ENCODE measurements at places on chromosomes 5 and 9.
A peak's percentile ranks its signal among the peaks of the same experiment; 100 is the strongest.

GRCh38 chr5:52817818-52818217, 30.1 kb downstream of the ITGA1 start:
- DNase-seq, result no peak

- no peak for DNase-seq
These were observed 402.5 kb upstream of the SLC24A2 start for GRCh38 chr9:20191228-20191840.

- no peak for DNase-seq
These were observed 15.9 kb downstream of the DAP start for GRCh38 chr5:10745133-10745532.

- DNase-seq, result no peak
These were observed 159.2 kb downstream of the SMARCA2 start for GRCh38 chr9:2174306-2174705.

DNA sequence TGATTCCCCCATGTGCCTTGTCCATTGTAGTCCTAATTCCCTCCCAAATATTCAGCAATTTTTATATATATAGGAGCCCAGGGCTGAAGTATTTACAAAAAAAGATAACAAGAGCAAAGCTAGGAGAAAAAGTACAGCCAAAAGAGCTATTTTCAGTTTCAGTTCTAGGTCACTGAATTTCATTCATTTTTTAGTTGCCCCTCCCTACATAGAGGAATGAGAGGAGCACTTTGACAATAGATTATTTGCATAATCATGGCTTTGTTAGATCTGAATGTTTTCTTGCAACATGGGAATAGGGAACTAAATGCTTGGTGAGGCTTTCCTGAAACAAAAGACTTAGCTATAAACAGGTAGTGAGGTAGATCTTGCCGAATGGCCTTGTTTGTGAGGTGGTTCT, 15.3 kb upstream of the F2RL2 start:
- DNase-seq, result peak; percentile 19

- no peak for DNase-seq
These were observed 22.2 kb downstream of the MROH2B start for GRCh38 chr5:41048986-41049385.

DNA sequence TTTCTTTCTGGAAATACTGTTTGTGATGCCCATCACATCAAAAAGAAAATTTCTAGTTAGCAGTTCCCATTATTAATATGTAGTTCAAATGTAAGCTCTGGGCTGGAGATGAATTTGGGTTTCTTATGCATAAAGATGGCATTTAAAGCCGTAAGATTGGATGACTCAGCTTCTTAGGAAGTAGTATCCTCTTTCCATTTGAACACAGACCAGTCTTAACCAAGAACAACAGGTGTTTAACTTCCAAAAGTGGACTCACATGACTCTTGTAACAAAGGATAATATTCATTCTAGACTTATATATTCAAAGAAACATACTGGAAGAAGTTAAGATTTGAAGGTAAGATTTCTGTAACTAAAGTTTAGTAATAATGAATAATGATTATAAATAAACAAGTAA, 330.5 kb downstream of the TLR4 start:
- DNase-seq, result no peak

DNA sequence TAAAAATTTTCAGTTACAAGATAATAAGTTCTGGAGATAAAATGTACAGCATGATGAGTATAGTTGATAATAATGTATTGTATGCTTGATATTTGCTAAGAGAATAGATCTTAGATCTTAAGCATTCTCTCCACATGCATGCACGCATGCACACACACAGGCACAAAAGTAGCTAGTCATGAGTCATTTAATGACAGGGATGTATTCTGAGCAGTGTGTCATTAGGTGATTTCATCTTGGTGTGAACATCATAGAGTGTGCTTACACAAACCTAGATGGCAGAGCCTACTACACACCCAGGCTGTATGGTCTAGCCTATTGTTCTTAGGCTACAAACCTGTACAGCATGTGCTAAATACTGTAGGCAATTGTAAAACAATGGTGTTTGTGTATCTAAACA, 124.2 kb downstream of the PTTG1 start:
- DNase-seq, result no peak

DNA sequence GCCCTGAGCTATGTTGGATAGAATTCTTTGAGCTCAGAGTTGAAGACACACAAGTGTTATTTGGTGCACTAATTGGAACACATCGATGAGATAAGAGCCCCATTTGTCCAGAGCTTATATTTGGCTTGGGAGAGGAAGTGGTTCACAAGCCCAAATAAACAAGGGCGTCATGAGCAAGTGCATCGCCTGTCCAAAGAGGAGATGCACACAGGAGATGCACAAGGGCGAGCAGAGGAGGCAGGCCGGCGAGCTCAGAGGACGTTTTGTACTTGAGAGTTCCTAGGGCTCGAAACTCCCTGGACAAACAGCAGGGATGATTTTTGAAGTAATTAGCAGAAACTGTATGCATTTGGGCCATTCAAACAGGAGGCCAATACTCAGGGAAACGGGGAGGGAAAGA, 212.8 kb upstream of the IRX1 start:
- DNase-seq, result no peak

DNA sequence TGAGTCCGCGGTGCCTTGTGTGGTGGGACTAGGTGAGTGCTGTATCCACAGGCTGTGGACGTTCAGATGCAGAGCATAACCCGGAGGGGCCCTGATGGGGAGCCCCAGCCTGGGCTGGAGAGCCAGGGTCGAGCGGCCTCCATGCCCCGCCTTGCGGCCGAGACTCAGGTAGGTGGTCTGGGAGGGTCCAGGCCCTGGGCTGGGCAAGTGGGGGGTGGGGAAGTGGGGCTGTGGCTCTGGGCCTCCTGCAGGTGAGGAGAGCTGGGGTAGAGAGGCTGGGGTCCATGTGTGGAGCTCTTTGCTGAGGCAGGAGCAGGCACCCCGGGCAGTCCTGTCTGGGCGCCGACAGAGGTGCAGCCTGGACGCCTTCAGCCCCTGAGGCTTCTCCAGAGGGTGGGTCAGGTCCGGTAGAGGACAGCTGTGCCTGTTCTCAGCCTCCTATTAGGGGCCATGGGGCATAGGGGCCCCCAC, 241.1 kb downstream of the CACNA1B start:
- no peak for DNase-seq

- DNase-seq, result no peak
These were observed 2.0 kb downstream of the QSOX2 start for GRCh38 chr9:136243631-136244030.

DNA sequence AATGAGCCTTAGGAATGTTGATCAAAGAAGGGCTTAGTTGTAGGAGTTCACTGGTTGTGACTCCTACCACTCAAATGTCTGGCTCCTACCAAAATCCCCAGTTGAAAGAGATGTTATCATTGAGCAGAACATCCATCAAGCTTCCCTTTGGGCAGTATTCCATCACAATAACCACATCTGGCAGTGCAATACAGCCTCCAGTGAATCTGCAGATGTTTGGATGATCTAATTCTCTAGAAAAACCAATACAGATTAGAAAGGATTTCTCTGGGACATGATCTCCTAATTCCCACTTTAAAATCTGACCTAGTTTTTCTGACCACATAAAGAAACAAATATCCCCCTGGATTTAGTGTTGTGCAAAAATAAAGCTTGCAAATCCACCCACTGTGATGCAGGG, 81.6 kb downstream of the TMEM215 start:
- DNase-seq, result no peak

- no peak for DNase-seq
These were observed 63.9 kb downstream of the EPB41L4A start for GRCh38 chr5:112355058-112355685.

DNA sequence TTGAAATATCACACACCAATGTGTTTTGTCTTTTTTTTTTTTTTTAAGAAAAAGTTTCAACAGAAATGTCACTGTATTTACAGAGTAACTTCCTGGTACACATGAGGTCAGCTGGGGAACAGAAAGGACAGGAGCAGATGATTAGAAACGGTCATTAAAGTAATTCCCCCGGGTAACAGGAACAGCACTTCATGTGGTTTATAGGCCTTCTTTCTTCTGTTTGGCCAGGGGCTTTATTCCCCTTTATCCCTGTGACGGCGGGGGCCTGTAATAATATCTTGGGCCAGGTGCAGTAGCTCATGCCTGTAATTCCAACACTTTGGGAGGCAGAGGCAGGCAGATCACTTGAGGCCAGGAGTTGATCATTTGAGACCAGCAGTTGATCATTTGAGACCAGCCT, 30.5 kb upstream of the MSH3 start:
- DNase-seq, result no peak

DNA sequence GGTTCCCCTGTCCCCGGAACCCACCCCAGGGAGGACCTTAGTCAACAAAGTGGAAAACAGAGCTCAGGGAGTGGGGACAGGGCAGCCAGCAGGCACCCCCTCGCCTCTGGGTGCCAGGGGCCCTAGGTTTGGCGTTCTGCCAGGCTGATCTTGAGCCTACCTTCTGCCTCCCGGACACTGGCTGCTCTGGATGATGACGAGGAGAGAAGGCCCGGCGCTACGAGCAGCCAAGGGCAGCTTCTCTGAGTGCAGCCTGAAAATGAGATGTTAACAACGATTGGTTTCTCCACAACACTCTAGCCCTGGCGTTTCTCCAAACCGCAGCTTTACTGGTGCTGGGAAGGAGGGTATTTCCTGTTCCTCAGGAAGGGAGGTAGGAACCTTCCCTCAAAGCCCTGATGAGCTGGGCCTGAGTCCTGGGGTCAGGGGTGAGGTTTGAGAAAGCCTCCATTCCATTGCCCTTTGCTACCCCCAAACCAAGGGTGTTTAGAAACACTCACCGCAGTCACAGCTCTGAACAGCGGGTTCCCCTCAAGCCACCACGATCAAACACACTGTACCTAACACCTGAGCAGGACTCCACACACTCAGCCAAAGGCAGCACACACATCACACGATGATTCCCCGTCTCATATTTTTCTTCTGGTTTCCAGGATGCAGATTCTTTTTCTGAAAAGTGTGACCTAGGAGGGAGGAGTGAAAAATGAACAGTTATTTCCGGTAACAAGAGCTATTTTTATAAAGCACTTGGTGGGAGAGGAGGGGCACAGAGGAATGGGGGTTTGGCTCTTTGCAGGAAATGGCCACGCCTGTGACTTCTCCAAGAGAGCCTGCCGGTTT, at the start of gene STING1:
Gene STING1, minus strand, starts transcription at position 709 of the 840 bp plus-strand sequence. CDS start 1,054 bp downstream, outside the sequence.
- peak; percentile 97 for DNase-seq
